Stomach (tissue), 19 donors: ENCODE measurements at places on chromosomes 1 and 21. TPM values are rescaled to one million over a fixed set of nuclear protein-coding genes. Genes with fewer than 3 reads are reported as not detected.

DNA sequence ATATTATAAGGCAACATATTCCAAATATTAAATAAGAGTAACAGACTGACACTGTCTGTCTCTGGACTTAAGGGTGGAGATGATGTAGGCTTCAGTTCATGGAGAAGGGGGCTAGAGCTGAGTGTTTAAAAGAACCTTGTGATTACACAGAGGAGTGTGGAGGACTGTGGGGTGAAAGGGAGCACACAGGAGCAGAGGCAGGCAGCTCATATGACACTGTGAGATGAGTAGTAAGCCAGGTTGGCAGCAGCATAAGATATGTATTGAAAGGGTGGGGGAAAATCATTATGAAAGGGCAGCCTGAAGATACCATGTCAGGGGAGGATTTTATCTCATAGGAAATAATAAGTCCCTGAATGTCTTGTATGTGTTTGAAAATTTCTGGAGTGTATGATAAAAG lies 104.5 kb downstream of the AK5 start:
- no peaks in the 10 kb centered on the region for H3K4me1 ChIP-seq
- DNase-seq: no peak
- H3K27me3 ChIP-seq: no peaks in the 10 kb centered on the region
- no peak overlapping the region for H3K27ac ChIP-seq

DNA sequence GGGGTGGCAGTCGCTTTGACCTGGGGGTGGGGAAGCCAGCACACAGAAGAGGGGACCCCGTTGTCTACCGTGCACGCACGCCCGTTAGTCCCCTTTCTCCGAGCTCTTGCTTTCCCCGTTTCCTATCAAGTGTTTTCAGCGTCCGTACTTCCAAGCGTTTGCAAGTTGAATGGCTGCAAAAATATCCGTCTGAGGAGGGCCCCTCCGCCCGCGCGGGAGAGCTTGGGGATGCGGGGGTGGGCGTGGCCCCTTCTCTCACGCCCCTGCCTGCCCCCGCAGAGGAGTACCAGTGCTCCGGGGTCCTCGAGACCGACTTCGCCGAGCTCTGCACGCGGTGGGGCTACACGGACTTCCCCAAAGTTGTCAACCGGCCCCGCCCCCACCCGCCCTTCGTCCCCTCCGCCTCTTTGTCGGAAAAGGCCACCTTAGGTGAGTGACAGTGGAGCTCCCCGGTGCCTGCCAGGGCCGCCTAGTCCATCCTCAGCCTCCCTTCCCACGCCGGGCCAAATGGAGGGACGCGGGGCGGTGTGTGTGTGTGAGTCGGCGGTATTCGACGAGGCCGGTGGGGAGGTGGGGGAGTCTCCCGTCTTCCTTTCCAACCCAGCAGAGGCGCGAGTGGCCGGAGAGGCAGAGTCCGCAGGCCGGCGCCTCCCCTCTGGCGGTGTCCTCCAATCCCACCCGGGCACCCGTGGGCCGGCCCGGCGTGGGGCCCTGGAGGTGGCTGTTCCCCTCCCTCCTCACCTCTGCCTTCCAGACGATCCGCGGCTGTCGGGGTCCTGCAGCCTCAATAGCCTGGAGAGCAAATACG lies 3.4 kb downstream of the LRRC71 start:
- H3K4me3 ChIP-seq: peak overlapping the region; percentile 34
- H3K27me3 ChIP-seq: peaks cover 23% of the 10 kb centered on the region
- H3K4me1 ChIP-seq: peaks cover 36% of the 10 kb centered on the region
- no peaks in the 10 kb centered on the region for H3K36me3 ChIP-seq

- no peaks in the 10 kb centered on the region for H3K36me3 ChIP-seq
- DNase-seq: no peak
- no peak overlapping the region for H3K4me3 ChIP-seq
- no peaks in the 10 kb centered on the region for H3K27me3 ChIP-seq
- H3K4me1 ChIP-seq: peaks cover 14% of the 10 kb centered on the region
Measured at GRCh38 chr1:230306169-230306568, 120.0 kb downstream of the PGBD5 start.

- H3K27me3 ChIP-seq: no peaks in the 10 kb centered on the region
- peaks cover 18% of the 10 kb centered on the region for H3K4me1 ChIP-seq
- H3K36me3 ChIP-seq: no peaks in the 10 kb centered on the region
- H3K27ac ChIP-seq: peak overlapping the region; percentile 18
Measured at GRCh38 chr1:93702111-93702827, 20.6 kb upstream of the BCAR3 start.

GRCh38 chr1:23500466-23500865 lies 16.5 kb upstream of the ASAP3 start:
- no peak for DNase-seq
- no peaks in the 10 kb centered on the region for H3K36me3 ChIP-seq
- H3K4me1 ChIP-seq: no peaks in the 10 kb centered on the region
- H3K27ac ChIP-seq: no peak overlapping the region
- no peak overlapping the region for H3K4me3 ChIP-seq

GRCh38 chr1:230919207-230919606 lies 50.9 kb upstream of the C1orf198 start:
- peaks cover 7% of the 10 kb centered on the region for H3K4me1 ChIP-seq
- DNase-seq: no peak
- H3K4me3 ChIP-seq: no peak overlapping the region
- H3K27ac ChIP-seq: no peak overlapping the region

Gene TRIM17
- total RNA-seq: not detected

Gene EIF3I
- total RNA-seq: 21.1 TPM

Gene PAQR7
- 7.0 TPM for total RNA-seq

Gene XKR8
- 4.9 TPM for total RNA-seq
